ENCODE measurements at places on chromosomes 11 and 22.

GRCh38 chr11:111098091-111098490 lies 147.4 kb upstream of the POU2AF2 start:
- DNase-seq, result no peak

DNA sequence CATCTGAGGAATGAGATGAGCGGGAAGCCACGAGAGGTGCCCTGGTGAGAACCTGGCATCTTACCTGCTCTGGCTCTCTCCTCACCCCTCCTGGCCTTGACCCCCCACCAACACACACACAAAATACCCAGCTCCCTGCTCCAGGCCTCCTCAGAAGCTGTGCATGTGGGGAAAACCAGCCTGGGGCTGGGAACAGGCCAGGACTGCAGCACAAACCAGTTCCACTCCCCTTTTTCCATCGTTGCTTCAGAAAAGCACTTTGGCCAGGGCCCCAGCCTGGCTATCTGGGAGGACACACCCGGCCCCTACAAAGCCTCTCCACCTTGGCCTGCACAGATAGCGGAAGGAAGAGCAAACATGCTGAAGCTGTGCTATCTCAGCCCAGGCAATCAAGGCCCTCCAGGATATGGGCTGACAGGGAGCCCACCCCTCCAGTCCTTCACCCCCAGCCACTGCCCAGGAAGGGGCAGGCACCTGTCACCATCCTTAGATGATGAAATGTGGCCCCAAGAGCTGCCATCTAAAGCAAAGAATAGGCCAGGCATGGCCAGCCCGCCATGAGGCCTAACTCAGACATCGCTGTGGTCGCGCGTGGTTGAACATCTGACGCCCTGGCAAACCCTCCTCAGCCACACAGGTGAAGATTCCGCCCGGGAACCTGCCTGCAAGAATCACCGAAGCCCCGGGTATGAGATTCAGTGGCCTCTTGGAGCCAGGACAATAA lies 35.4 kb downstream of the PISD start:
- no peak for DNase-seq

GRCh38 chr11:61826930-61827570 lies 1.1 kb upstream of the FADS2 start:
- peak; percentile 10 for DNase-seq

- no peak for DNase-seq
Measured at GRCh38 chr11:73445980-73446379, 69.8 kb downstream of the RELT start.

DNA sequence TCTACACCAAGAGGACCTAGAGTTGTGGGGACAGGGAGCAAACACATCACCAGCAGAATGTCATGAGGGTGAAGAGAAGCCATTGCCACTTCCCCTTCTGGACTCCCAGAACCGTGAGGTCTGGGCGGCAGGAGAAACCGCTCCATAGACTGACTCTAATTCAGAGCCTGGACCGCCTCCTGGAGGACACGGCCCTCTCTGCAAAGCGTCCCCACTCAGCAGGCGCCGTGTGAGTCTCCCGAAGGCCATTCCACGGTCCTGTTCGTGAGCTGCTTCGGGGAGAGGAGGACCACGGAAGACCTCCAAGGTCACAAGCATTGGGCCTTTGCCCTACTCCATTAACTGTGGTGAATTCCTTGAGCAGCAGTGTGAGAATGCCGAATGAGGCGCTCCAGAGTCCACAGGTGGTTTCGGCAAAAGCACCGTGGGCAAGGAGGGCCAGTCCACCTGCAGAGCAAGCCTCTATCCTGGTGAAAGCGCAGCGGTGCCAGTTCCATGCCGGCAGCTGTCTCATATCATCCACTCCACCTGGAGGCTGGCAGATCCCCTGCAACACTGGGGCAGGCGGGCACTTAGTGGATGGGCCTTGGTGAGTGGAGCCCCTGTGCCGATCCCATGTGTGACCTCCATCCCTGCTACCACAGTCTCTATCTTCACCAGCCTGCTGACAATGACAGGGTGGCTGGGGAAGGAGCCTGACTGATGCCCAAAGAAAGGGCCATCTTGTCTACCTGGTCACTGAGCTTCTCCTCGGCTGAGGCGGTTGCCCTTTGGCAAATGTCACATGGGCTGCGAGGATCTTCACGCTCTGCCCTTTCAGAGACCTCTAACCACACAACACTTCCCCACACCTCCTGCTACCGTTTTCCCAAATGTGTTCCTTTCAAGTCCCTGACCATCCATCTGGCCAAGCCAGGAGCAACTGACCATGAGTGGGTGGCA lies 7.5 kb downstream of the C11orf21 start:
- DNase-seq, result peak; percentile 5

- no peak for DNase-seq
Measured at GRCh38 chr22:50179937-50180726, 5.6 kb upstream of the TRABD start.

DNA sequence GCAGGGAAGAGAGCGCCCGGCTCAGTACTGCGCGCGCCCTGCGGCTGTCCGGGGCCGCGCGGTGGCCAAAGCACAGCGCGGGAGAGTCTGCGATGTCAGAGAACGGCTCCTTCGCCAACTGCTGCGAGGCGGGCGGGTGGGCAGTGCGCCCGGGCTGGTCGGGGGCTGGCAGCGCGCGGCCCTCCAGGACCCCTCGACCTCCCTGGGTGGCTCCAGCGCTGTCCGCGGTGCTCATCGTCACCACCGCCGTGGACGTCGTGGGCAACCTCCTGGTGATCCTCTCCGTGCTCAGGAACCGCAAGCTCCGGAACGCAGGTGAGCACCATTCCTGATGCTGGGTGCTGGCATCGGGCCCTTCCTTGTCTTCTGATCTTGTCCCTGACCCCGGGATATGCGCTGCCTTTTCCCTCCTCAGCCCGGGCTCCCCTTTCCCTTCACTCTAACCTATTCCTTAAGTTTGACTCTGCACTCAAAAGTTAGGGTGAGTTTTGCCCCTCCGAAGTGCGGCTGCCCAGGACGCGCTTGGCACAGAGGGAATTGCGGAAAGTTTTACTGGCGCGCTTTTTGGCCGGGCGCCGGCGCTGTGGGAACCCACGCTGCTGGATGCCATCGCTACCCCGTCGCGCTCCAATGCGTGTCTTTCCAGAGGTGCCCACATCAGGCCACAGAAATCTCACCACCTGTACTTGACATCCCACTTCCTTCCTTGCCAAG lies at the start of gene MTNR1B:
TSS of gene MTNR1B (plus strand) at position 18 of the 714 bp plus-strand sequence. CDS start at position 93, 75 bp downstream.
- no peak for DNase-seq

DNA sequence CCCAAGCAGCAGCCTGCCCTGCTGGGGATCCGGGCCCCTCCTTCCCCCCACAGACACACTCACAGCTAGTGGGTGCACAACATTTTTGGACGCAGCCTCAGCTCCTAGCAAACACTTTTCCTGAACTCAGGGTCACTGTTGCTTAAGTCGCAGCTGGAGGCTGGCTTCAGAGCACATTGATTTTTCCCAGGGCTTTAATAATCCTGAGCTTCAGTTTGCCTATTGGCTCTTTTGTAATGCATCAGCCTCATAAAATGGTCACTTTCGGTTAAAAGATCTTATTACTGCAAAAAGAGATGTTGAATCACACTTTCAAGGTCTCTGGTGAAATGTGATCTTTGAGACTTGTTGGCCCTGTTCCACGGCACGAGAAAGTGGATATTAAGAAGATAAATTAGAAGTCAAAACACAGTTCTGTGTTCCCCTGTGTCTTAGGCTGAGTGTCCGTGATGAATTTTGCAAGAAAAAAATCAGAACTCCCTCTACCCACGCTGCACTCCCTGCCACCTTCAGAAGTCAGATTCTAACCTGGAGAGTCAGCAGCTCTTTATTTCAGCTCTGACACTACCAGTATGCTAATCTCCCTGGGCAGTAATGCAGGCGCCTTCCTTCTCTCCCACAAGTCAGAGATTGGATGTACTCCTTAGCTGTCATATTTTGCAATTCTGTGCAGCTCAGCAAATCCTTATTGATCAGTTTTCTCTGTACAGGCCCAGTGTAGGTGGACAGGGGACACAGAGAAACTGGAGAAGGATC lies 158.2 kb upstream of the E2F8 start:
- DNase-seq, result no peak

DNA sequence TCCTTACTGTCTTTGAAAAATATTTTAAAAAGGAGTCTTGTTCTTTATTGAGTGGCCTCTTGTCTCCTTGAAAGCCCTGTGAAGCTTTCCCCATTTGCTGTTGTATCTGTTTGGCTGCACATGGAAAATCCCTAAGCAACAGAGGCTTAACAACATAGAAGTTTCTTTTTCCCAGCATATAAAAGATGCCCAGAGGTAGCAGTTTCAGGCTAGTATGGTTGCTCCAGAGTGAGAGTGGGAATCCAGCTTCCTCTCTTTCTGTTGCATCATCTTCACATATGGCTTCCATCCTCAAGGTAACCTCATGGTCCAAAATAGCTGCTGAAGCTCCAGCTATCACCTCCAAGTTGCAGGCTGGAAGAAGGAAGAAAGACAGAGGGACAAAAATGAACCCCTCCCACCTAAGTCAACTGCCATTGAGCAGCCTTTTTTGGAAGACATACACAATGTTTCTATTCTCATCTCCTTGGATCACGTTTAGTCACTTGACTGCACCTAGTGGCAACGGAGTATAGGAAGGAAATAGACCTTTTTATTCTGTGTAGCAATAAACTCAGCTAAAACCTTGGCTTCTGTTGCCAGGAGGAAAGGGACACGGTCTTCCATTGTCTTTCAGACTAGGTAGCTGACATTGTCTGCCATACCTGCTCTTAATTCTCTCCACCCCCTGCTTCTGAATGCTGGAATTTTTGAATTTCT lies 5.3 kb downstream of the CSF2RB start:
- no peak for DNase-seq

GRCh38 chr11:94734563-94735275 lies 33.4 kb upstream of the AMOTL1 start:
- DNase-seq, result no peak
